ENCODE measurements at places on chromosomes 3 and 15. TPM values are rescaled to one million over a fixed set of nuclear protein-coding genes. Genes with fewer than 3 reads are reported as not detected.

DNA sequence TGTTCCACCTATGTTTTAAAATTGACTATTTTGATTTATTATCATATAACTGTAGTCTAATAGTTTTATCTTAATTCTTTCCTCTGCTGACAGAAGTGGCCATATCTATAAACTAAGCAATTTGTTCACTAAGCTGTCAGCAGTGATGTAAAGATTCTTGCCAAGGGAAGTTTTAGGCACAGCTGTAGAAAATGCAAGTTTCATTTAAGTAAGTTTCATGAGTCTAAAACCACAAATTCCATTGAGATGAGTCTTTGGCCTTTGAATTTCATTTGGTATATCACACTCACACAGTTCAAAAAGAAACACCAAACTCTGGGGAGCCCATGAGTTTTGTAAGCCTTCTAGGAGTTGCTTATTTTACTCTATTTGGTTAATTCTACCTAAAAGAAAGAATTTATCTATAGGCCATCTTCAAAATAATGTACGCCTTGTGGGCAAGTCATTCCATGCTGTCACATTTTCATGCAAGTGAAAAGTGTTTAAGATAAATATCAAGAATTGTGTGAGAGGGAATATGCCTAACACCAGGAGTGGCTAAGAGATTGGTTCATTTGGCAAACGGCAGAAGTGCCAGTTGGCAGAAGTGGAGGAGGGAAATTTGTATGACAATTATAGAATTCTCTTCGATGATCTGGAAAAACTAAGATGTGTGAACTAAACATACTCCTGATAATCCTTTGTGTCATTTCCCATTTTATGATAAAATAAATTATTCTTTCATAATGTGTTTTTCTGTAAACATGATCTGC is 292.9 kb downstream of the ZIC4 start:
- DNase-seq, result no peak
- no peaks in the 10 kb centered on the region for H3K4me1 ChIP-seq
- H3K36me3 ChIP-seq, result no peaks in the 10 kb centered on the region
- no peaks in the 10 kb centered on the region for H3K27me3 ChIP-seq

GRCh38 chr15:48681353-48681752 is 35.8 kb upstream of the FBN1 start:
- no peak overlapping the region for H3K4me3 ChIP-seq
- DNase-seq, result no peak
- H3K27ac ChIP-seq, result no peak overlapping the region
- no peaks in the 10 kb centered on the region for H3K27me3 ChIP-seq
- H3K4me1 ChIP-seq, result no peaks in the 10 kb centered on the region

The RPP25 gene
- 7.8 TPM for total RNA-seq

The IL20RB gene
- total RNA-seq, result 0.74 TPM

The RTP1 gene
- total RNA-seq, result not detected

GRCh38 chr3:195226900-195227447 is 44.0 kb downstream of the XXYLT1 start:
- DNase-seq, result peak; percentile 17
- no peak overlapping the region for H3K27ac ChIP-seq
- H3K4me3 ChIP-seq, result no peak overlapping the region
- H3K36me3 ChIP-seq, result no peaks in the 10 kb centered on the region
- H3K27me3 ChIP-seq, result no peaks in the 10 kb centered on the region
- H3K4me1 ChIP-seq, result no peaks in the 10 kb centered on the region

- H3K4me3 ChIP-seq, result no peak overlapping the region
- no peaks in the 10 kb centered on the region for H3K27me3 ChIP-seq
- no peaks in the 10 kb centered on the region for H3K4me1 ChIP-seq
- DNase-seq, result no peak
Measured at GRCh38 chr15:95278532-95279245, 1047.3 kb downstream of the MCTP2 start.
